ENCODE measurements at places on chromosomes 7 and 10.

- no peak for DNase-seq
Measured at GRCh38 chr7:116630357-116630756, 41.6 kb upstream of the MET start.

GRCh38 chr7:24197852-24198251 is 86.1 kb upstream of the NPY start:
- DNase-seq = no peak

- DNase-seq = no peak
Measured at GRCh38 chr10:132696204-132696603, 89.7 kb downstream of the NKX6-2 start.

DNA sequence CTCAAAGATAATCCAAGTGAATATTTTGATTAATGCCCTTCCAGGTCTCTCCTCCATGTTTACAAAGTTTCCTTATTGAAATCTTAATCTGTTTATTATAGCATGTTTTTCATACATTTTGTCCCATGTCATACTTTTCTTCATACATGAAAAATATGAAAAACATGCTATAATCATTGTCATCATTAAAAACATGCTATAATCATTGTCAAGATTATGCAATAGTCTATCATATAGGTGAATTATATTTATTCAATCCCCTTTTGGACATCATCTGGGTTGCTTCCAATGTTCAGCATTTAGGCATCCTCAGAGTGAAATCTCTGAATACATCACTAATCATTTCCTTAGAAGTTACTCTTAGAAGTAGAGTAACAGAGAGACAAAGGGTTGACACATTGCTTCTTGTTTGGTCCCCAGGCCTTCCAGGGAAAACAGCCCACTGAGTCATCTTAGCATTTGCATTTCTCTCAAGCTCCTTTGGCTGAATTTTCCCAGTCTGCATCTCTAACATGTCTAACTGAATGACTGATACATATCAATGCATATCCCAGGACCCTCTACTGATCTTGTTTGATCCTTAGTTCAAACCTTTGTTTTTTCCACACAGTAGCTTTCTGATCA is 87.0 kb downstream of the SGMS1 start:
- no peak for DNase-seq

DNA sequence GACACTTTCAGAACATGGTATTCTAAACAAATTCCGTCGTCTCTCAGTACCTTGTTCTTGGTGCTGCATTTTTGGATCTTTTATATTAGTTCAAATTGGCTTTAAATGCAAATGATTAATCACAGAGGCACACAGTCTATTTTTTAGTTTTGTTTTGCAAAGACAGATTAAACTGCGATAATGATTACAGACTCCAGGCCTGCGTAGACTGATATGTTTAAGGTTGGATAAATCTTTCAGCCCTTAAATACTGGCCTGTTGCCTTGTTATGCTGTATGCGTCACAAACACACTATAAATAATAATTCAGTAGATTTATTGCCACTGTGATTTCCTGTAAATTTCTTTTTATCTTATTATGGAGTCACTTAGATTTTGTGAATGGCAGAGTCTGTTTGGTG is 19.3 kb downstream of the CACNB2 start:
- DNase-seq = no peak

DNA sequence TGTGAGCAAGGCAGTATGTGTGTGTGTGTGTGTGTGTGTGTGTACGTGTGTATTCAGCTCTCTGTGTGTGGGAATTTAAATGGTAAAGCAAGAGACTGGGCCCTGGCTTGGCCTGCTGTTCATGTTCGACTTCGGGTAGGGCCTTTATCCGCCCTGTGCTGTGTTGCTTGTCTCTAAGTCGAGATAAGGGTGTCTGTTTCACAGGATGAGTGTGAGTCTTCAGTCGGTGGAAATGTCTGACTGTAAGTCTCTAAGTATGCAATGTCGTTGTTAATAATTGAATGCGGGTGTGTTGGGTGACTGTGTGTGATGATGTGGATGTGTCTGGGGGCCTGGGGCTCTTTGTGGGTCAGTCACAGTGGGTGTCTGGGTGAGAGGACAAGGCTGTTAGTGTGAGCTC is 34.8 kb downstream of the HIF1AN start:
- no peak for DNase-seq

GRCh38 chr10:132765435-132765834 is 20.5 kb downstream of the NKX6-2 start:
- no peak for DNase-seq

- no peak for DNase-seq
Measured at GRCh38 chr7:45514944-45515343, 59.2 kb upstream of the ADCY1 start.

Data from SW 1271 (cell line).